ENCODE measurements at places on chromosomes 4 and X.
A peak's percentile ranks its signal among the peaks of the same experiment; 100 is the strongest.

- ATAC-seq = no peak
Measured at GRCh38 chr4:137738375-137738990, 206.2 kb upstream of the PCDH18 start.

GRCh38 chr4:92104506-92104905 is 199.3 kb upstream of the GRID2 start:
- no peak for ATAC-seq

- ATAC-seq = no peak
Measured at GRCh38 chr4:74159143-74159709, 1.3 kb downstream of the MTHFD2L start.

- no peak for ATAC-seq
Measured at GRCh38 chr4:132123870-132124623, 1025.0 kb upstream of the PCDH10 start.

- no peak for ATAC-seq
Measured at GRCh38 chrX:4978613-4979012, 1250.1 kb downstream of the NLGN4X start.

DNA sequence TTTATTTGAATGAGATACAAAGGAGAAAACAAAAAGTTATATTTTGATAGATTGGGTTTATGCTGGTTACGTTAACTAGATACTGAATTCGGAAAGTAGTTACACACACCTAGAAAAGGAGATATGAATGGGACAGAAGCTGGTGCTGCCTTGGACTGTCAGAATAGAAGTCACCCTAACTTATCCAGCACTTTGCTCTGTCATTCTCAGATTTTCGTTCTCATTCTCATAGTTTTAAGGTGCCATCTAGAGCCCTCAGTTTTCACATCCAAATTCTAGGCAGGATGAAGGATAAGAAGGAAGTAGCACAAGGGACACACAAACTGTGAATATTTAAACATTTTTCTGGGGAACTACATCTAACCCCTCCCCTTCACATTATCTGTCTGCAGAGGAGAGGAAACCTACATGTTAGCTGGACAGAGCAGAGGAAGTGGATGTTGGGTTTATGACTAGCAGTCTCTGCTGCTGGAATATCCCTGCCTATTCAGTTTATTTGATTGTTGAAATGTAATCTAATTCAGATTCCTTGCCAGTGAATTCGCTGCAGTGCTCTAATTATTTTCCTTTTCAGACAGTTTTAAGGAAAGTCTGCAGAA is 521.9 kb downstream of the FAT4 start:
- ATAC-seq = peak; percentile 90

DNA sequence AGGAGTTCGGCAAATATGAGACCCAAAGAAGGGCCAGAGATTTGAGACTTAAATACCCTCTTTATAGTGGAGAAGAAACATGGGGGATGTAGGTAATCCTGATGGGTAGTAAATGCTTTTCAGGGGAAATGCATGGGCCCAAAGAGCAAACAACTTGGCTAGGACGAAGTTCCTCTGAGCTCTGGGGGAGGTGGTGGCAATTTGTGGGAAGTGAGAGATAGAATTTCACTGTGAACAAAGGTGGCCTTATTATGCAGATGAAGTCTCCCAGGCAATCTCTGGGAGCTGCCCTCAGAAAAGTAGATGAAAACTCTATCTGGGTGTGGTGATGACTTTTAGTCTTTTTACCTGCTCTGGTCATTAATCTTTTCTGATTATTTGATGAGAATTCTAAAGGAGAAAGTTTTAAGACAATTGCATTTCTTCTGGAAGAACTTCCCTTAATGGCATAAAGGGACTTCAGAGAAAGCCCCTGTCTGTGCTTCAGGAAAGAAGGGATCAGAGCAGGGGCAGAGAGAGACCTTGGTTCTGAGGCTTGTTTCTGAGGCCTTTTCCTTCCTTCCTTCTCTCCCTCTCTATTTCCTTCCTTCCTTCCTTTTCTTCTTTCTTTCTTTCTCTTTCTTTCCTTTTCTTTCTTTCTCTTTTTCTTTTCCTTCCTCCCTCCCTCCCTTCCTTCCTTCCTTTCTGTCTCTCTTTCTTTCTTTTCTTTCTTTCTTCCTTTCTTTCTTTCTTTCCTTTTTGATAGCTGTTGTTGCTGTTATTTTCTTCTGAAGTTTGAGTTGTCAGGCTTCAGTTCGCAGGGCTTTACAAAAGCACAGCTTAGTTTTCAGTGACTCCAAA is 37.5 kb upstream of the MAOA start:
- no peak for ATAC-seq

- no peak for ATAC-seq
Measured at GRCh38 chrX:101619364-101619763, 1.6 kb upstream of the ARMCX6 start.

- no peak for ATAC-seq
Measured at GRCh38 chr4:5166377-5166776, 115.1 kb downstream of the STK32B start.

- no peak for ATAC-seq
Measured at GRCh38 chr4:42487230-42487629, 89.9 kb downstream of the SHISA3 start.

DNA sequence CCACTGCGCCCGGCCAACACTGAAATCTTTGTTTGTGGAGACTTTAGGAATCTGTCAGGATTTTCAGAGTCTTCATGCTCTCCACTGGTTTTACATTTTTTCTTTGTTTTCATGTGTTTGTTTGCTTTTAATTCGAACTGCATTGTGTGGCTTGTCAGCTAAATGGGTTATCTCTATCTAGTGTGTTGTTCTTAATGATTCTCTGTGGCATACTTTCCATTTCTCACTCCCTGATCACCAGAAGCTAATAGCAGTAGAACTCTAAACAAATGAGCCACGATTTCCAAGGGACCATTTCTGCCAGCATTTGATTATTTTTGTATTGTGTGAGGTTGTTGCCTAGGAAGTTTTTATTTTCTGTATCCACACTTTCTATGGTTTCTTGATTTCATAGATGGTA is 352.4 kb downstream of the CAMK2D start:
- ATAC-seq = no peak

DNA sequence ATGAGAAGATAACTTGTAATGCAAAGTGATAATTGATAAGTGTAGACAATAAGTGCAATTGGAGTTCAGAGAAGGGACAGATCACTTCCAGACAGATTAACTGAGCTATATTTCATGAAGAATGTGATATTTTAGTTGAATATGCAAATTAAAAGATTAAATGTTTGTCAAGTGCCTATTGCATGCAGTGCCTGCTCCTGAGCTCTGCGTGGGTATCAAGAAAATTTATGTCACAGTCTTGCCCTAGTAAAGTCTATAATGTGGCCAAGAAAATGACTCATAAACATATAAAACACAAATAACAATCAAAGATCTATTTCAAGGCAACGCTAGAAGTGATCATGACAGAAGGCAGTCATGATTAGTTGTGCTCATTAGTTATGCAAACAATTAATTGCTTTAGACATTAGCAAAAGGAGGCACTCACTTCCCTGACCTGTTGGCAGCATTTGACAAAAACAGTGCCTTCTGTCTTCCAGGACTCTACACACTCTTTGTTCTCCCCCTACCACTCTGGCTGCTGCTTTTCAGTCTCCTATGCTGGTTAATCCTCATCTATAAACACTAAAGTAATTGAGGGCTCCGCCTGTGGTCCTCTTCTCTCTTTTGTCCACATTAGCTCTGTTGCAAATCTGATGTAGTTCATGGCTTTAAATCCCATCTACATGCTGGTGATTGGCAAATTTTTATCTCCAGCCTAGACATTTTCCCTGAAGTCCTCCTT is 47.7 kb downstream of the ARHGEF38 start:
- ATAC-seq = no peak

GRCh38 chrX:153941336-153942252 is 2.8 kb downstream of the RENBP start:
- no peak for ATAC-seq

GRCh38 chr4:128512161-128512560 is 224.5 kb upstream of the PGRMC2 start:
- ATAC-seq = peak; percentile 83

GRCh38 chrX:20374900-20375438 is 108.3 kb upstream of the RPS6KA3 start:
- peak; percentile 73 for ATAC-seq

DNA sequence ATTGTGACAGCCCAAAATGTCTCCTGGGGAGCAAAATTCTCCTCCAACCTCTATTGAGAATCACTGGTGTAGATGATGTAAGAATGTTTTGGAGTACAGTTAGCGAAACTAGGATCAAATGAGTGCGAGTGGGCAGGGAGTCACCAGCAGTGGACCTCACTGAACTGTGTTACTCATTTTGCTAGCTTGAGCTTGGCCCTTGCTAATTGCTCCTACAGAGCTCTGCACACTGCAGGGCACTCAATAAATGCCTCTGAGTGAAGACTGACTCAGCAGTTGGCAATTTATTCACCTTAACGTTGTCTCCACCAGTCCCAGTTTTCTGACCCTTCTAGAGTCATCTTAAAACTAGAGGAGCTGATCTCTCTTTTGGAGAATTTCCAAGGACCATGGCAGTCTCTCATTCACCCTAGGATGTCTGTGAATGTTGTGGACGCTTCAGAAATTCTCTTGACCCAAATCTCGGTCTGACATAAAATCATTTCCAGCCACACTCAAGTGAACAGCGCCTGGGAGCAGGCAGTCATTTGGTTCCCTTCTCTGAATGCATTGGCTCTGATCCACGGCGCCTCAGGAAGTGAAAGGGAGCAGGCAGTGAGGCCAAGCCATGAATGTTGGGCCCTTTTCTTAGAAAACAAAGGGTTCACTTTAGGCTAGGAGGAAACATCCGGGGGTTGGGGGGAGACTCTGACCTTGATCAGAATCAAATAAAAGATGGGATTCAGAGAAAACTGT is 148.1 kb downstream of the NWD2 start:
- ATAC-seq = no peak

GRCh38 chr4:121977251-121978171 is 25.7 kb upstream of the TRPC3 start:
- peak; percentile 60 for ATAC-seq

GRCh38 chrX:15721911-15722310 is 16.2 kb upstream of the CA5B start:
- ATAC-seq = 0 out of 3 replicates have a peak, but pooled peaks have one; percentile 31
